ENCODE measurements at places on chromosomes 11 and 22. TPM values are rescaled to one million over a fixed set of nuclear protein-coding genes. Genes with fewer than 3 reads are reported as not detected.

DNA sequence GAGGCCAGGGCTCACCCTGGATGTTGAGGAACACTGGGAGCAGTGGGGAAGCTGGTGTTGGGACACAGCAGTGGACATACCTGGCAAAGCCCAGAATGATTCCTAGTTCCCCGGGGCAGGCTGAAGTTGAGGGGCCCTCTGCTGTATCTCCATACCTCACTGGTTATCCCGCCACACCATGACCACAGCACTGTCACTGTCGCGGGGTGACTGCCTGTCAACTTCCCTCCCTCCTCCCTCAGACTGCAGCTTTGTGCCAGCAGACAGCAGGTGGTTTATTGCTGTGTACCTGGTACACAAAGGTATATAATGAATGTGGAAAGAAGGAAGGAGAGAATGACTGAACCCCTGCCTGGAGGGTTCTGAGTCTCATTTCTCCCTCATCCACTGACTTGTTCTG lies 318.7 kb downstream of the TMEM135 start:
- no peak for DNase-seq
- peaks cover 7% of the 10 kb centered on the region for H3K27me3 ChIP-seq
- no peak overlapping the region for H3K27ac ChIP-seq
- H3K36me3 ChIP-seq: no peaks in the 10 kb centered on the region
- H3K4me3 ChIP-seq: no peak overlapping the region

NXPE1 gene
- not detected for total RNA-seq

MYO18B gene
- total RNA-seq: 6.0 TPM

GRCh38 chr11:74070723-74071492 lies 62.0 kb upstream of the UCP3 start:
- no peak overlapping the region for H3K4me3 ChIP-seq
- H3K27ac ChIP-seq: no peak overlapping the region

CTTN gene
- 33.4 TPM for total RNA-seq

MYBPC3 gene
- not detected for total RNA-seq

DNA sequence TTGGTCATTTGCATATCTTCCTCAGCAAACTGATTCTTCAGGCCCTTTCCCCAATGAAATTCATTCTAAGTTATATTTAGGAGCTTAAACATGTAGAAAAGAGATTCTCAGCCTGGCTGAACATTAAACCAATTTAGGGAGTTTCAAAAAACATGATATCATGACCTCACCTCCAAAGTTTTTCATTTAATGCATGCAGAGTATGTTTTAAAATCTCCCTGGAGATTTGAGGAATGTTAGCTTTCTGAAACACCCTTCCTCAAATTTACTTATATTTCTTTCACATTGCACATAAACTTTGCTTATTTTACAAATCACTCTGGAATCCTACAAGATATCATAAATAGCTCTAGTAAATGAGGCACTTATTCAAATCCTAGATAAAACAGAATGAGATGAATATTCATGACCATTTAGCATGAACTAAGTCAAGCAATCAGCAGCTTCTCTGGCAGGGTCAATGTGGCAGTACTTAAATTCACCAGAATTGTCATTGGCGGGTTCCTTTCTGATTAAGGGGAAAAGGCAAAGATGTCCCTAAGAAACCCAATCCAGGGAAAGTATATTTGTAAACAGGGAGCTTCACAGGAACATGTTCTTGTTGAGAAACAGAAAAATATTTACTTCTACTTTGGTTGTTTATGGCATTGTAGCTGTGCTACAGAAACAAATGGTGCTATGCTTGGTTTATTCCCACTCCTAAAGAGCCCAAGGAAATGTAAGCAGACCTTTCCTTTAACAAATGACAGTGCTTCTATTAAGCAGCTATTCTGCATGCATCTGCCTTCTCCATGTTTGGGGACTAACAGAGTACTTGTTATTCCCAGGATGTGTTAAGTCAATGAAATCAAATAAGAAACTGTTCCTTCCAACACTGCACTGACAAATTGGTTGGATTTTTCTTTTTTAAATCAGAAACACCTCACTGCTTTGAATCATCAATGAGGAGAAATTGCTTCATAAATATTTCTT lies 162.3 kb downstream of the C11orf87 start:
- H3K27me3 ChIP-seq: no peaks in the 10 kb centered on the region
- H3K4me3 ChIP-seq: no peak overlapping the region
- no peak overlapping the region for H3K27ac ChIP-seq
- no peak for DNase-seq

DNA sequence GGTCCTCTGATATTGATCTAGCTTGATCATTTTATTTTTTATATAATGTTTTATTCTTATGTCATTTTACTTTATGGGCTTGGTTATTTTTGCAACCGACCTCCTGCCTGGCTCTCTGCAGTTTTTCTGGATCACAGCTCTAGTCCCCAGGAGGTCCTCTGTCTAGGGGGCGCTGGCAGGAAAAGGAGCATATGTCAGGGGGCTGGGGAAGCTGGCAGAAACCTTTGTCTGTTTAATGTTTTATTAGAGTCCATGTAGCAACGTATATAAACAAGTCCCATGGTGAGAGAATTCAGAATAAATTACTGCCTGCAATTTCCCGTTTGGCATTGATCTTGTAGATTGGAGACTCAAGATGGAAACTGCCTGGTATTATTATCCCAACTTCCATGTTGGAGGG lies 133.5 kb upstream of the ZBED5 start:
- no peak for DNase-seq
- no peaks in the 10 kb centered on the region for H3K36me3 ChIP-seq
- no peak overlapping the region for H3K27ac ChIP-seq
- H3K4me3 ChIP-seq: no peak overlapping the region
- H3K4me1 ChIP-seq: no peaks in the 10 kb centered on the region

RANGAP1 gene
- total RNA-seq: 192 TPM

YPEL1 gene
- 1.5 TPM for total RNA-seq

FOLH1 gene
- total RNA-seq: not detected

All from activated T-helper 2 cell treated with anti-CD3 and anti-CD28 coated beads, Interferon-gamma antibody, Interleukin-2, Interleukin-4, amounts not matched to agents 10 μg/mL and 5 μg/mL and 100 μg/mL, durations not matched to agents 14 hours and 24 hours and 36 hours (primary cell).